ENCODE measurements at places on chromosomes 4 and X.

- H3K27ac ChIP-seq, result no peak overlapping the region
- no peak for DNase-seq
- H3K4me3 ChIP-seq, result no peak overlapping the region
- H3K36me3 ChIP-seq, result no peaks in the 10 kb centered on the region
- H3K4me1 ChIP-seq, result no peaks in the 10 kb centered on the region
- H3K27me3 ChIP-seq, result no peaks in the 10 kb centered on the region
Observed at GRCh38 chr4:161237495-161237894, 926.3 kb downstream of the FSTL5 start.

DNA sequence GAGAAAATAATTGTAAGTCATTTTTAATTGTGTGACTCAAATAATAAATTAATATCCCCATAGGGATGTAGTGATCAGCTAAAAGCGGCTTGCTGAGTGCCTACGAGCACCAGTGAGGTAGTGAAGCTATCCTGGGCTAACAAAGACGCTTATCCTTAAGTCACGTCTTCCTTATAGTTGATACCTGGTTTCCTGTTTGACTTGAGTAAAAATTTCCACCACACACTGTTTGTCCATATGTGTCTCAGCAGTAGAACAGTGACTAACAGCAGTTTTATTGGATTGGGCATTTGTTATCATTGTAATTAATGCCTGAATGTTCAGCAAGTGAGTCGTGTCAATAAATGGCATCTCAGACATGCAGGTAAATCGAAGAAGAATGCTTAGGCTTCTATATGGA is 241.1 kb downstream of the GRXCR1 start:
- no peak for DNase-seq
- H3K4me3 ChIP-seq, result no peak overlapping the region
- H3K27ac ChIP-seq, result no peak overlapping the region
- H3K36me3 ChIP-seq, result no peaks in the 10 kb centered on the region
- no peaks in the 10 kb centered on the region for H3K27me3 ChIP-seq

GRCh38 chr4:165335163-165335703 is 7.8 kb downstream of the MSMO1 start:
- no peaks in the 10 kb centered on the region for H3K4me1 ChIP-seq
- no peak for DNase-seq
- H3K27ac ChIP-seq, result no peak overlapping the region
- no peaks in the 10 kb centered on the region for H3K27me3 ChIP-seq

DNA sequence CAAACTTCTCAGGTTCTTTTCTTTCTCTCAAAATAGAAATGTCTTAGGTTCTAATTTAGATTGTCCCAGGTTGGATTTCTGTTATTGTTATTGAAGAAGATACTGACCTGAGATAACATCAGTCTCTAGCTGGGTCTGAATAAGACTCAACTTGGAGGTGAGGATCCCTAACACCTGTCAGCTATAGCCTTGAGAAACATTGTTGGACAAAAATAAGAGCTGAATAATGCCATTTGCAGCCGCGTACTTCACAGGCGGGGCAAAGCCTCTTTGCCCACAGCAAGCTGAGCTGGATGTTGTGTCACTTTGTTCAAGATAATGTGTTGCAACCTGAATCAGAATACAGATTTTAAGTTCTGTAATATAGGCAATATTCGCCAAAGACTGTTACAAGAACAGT is 35.6 kb downstream of the VCX3B start:
- no peaks in the 10 kb centered on the region for H3K27me3 ChIP-seq
- H3K4me1 ChIP-seq, result no peaks in the 10 kb centered on the region
- H3K27ac ChIP-seq, result no peak overlapping the region
- no peak for DNase-seq
- no peak overlapping the region for H3K4me3 ChIP-seq
- no peaks in the 10 kb centered on the region for H3K36me3 ChIP-seq

DNA sequence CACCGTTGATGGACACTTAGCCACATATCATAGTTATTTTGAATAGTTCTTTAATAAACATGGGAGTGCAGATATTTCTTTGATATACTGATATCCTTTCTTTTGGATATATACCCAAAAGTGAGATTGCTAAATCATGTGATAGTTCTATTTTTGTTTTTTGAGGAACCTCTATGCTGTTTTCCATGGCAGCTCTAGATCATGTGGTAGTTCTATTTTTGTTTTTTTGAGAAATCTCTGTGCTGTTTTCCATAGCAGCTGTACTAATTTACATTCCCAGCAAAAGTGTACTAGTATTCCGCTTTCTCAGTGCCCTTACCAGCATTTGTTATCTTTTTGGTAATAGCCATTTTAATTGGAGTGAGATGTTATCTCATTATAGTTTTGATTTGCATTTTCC is 3.6 kb downstream of the SH3BGRL start:
- H3K27me3 ChIP-seq, result no peaks in the 10 kb centered on the region
- no peak overlapping the region for H3K4me3 ChIP-seq
- peaks cover 2% of the 10 kb centered on the region for H3K4me1 ChIP-seq
- no peak for DNase-seq
- H3K36me3 ChIP-seq, result no peaks in the 10 kb centered on the region
- no peak overlapping the region for H3K27ac ChIP-seq

DNA sequence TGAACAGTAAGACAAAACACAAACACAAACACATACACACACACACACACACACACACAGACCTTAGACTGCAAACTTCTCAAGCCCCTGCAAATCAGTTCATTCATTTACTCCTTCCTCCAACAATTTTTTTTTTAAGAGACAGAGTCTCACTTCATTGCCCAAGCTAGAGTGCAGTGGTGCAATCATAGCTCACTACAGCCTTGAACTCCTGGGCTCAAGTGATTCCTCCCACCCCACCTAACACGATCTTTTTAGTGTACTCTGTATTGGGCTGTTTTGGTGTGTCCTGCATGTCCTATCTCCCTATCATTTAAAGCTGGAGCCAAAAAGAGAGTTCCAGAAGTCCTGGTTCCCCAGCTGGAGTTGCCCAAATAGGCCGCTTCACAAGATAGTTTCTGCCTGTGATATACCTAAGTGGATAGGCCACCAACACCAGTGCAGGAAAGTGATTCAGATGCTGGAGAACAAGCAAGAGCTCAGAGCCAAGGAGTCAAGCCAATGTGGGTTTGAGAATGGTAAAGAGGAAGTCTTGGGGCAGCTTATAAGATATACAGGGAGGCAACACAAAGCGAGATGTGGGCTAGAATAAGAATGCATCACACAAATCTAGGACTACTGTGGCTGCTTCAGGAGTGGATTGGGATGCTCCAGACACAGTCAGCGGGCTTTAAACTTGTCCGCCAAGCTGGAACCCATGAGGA is 85.4 kb upstream of the RAPGEF2 start:
- H3K27me3 ChIP-seq, result no peaks in the 10 kb centered on the region
- no peaks in the 10 kb centered on the region for H3K36me3 ChIP-seq
- H3K27ac ChIP-seq, result no peak overlapping the region
- H3K4me3 ChIP-seq, result no peak overlapping the region

Data from natural killer cell (primary cell).